ENCODE measurements at places on chromosomes 5 and 9.

GRCh38 chr5:158609333-158610050 lies 490.2 kb downstream of the EBF1 start:
- DNase-seq, result no peak

GRCh38 chr5:31531543-31531887 lies 378 bp downstream of the DROSHA start:
- peak; percentile 39 for DNase-seq

DNA sequence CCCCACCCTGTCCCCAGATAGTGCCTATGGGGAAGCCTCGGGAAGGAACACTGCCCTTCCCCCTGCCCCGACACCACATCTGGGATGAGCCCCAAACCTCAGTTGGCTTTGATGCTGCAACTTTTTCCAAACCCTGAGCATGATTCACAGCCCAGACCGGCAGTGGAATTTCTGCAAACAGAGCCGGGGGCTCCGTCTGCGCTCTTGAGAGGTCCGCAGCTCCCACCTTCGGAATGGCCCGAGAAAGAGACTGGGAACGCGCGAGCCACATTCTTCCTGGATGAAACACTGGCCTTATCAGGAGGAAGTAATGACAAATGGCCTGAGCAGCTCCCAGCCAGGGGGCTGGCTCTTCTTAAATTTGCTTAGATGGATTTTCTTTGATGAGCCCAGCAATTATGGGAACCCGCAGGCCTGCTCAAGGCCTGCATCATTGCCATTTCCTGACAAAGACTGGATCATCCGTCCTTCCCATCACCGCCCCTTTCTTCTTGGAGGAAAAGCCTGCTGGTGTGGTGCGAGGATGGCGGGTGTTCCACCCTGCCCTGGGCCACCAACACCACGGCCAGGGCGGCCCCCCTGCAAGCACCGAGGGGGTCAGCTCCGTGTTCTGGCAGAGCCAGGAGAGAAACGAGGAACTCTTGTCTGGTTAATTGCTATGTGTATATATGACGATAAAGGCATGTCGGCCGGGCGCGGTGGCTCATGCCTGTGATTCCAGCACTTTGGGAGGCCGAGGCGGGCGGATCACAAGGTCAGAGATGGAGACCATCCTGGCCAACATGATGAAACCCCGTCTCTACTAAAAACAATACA lies 38.8 kb upstream of the COL5A1 start:
- DNase-seq, result no peak

- DNase-seq, result no peak
Observed at GRCh38 chr5:94972268-94972667, 312.6 kb downstream of the MCTP1 start.

- no peak for DNase-seq
Observed at GRCh38 chr9:12720551-12720950, 27.4 kb downstream of the TYRP1 start.

DNA sequence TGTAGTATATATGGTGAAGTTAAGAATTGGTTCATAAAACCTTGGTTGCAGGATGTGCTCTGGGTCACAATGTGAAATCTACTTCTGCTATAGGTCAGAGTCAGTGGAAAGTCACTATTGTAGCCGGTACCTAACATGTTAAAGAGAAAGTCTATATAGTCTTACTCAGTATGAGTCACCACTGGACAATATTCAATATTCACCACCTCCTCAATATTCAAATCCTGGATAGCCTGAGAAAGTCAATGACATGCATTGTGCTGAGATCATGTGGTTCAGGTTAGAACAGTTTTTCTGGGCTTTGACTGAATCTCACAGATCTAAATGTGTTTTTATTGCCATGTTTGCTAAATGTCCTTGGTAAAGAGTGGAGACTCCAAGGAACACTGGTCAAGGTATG lies 108.8 kb downstream of the HMHB1 start:
- no peak for DNase-seq

GRCh38 chr9:132626285-132626684 lies 43.5 kb downstream of the DDX31 start:
- no peak for DNase-seq

GRCh38 chr5:37436146-37436934 lies 57.2 kb downstream of the WDR70 start:
- DNase-seq, result no peak

- DNase-seq, result no peak
Observed at GRCh38 chr9:130126721-130127433, 45.3 kb upstream of the NCS1 start.
